Mammary epithelial cell (primary cell): ENCODE measurements at places on chromosomes 2 and 18. TPM values are rescaled to one million over a fixed set of nuclear protein-coding genes. Genes with fewer than 3 reads are reported as not detected.
A peak's percentile ranks its signal among the peaks of the same experiment; 100 is the strongest.

Gene GPAT2
- not detected for polyA plus RNA-seq

Gene MARCO
- 0.07 TPM for polyA plus RNA-seq

Gene ACTG2
- polyA plus RNA-seq, result 1.0 TPM

Gene C2orf15
- 0.82 TPM for polyA plus RNA-seq

Gene OSGEPL1
- 5.0 TPM for polyA plus RNA-seq

Gene LRP2
- polyA plus RNA-seq, result under 0.01 TPM

DNA sequence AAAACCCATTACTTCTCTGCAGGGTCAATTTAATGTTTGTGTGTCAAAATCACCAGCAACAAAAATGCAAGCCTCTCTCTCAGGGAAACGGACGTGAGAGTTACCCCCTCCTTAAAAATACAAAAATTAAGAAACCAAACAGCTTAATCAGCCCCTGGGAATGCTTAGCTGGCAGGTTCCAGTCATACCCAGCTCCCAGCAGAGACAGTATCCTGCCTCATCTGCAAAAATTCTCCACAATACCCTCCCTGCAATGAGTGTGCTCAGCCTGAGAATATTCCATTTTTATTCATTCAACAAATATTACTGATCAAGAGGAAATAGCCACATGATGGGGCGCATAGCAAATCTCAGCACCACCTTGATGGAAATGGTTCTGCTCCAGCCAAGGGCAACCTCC, 36.3 kb downstream of the ST8SIA5 start:
- no peak for DNase-seq

GRCh38 chr2:5495586-5495985, 196.6 kb upstream of the SOX11 start:
- DNase-seq, result no peak

- peak; percentile 73 for DNase-seq
Measured at GRCh38 chr2:203891474-203891873, 23.9 kb downstream of the CTLA4 start.

- no peak for DNase-seq
Measured at GRCh38 chr2:42756966-42757513, 6.9 kb downstream of the OXER1 start.

DNA sequence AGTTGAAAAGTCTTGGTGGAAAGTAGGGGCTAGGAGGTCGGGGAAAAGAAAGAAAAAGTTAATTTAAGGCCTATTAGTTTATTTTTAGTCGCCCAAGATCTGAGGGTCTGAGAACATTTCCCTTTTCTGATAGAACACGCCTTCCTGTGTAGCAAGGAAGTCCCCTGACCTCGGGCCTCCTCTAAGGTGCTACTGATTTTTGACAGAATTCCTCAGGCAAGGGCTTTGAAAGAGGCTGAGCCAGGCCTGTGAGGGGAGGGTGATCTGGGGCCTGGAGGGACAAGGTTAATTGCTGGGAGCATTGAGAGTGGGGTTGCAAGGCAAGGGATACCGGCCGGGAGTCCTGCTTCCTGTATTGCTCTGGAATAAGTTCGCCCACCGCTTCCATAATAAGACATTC, 131.4 kb upstream of the MYCN start:
- no peak for DNase-seq

DNA sequence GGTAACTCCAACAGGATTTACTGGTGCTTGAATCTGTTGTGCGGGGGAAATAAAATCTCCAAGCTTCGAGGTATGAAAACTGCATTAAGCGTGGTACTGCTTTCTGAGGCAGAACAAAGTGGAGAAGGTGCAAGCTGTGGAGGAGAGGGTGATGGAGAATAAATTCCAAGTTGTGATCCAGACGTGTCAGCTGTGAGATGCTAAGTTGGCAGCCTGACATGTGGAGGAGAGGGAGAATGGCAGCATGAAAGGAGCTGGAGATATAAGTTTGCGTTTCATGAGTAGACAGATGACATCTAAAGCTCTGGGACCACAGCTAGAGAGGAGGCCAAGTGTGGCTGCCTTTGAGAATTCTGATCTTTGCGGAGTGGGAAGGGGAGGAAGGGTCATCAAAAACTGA, 411.8 kb downstream of the FBXO15 start:
- no peak for DNase-seq

- peak; percentile 23 for DNase-seq
Measured at GRCh38 chr2:79935771-79936657, 368.5 kb downstream of the LRRTM1 start.

GRCh38 chr2:152701198-152701597, 16.1 kb downstream of the PRPF40A start:
- DNase-seq, result no peak

- DNase-seq, result no peak
Measured at GRCh38 chr2:99611034-99611433, 121.2 kb upstream of the REV1 start.

DNA sequence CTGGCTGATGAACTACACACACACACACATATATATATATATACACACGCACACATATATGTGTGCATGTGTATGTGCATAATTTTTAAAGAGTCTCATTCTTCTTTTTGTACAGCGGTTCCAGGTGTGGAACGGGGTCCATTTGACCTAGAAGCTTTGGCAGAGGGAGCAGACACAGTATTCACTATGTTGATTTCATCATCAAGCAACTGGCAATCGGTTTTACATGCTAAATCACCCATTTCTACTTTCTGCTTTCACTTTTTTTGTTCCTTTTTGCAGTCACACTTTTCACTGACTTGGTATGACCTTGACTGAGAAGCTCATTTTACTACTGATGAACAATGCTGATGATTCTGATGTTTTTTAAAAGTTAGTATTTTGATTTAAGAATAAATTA, 63.0 kb upstream of the PGAP1 start:
- DNase-seq, result no peak

- no peak for DNase-seq
Measured at GRCh38 chr2:212752730-212753351, 214.2 kb upstream of the ERBB4 start.

DNA sequence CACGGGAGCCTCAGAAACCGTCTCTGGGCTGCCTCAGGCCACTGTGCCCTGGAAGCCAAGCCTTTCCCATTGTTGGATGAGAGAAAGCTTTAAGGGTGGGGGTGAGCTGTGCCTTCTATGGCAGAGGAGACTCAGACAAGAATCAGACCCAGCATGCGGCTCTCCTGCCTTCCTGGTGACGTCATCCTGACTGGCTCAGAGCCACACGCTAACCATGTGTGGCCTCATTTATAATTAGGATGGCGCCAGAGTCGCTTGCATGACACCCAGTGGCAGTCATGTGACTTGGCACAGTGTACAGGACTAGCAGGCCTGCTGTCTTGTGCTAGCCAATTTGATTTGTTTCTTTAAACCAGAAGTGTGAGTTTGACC, 99.1 kb downstream of the SH3BP4 start:
- peak; percentile 83 for DNase-seq
